ENCODE measurements at places on chromosomes 1 and 21.
A peak's percentile ranks its signal among the peaks of the same experiment; 100 is the strongest.

DNA sequence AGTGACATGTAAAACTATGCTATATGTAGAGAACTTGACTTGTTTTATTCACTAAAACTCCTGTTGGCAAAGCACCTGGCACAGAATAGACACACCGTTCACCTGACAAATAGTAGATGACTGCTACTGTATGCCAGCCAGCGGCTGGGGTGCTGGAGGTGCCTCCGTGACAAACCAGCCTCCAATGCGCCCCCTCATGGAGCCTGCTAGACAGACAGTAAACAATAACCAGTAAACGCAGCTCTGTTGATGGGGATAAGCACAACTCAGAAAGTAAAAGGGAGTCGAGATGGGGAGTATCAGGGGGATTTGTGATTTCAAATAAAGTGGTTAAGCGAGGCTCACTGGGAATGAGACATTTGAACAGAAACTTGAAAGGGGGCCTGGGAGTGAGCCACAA is 107.2 kb downstream of the PRDM2 start:
- DNase-seq = no peak

GRCh38 chr1:159282118-159282517 is 20.0 kb upstream of the FCER1A start:
- no peak for DNase-seq

DNA sequence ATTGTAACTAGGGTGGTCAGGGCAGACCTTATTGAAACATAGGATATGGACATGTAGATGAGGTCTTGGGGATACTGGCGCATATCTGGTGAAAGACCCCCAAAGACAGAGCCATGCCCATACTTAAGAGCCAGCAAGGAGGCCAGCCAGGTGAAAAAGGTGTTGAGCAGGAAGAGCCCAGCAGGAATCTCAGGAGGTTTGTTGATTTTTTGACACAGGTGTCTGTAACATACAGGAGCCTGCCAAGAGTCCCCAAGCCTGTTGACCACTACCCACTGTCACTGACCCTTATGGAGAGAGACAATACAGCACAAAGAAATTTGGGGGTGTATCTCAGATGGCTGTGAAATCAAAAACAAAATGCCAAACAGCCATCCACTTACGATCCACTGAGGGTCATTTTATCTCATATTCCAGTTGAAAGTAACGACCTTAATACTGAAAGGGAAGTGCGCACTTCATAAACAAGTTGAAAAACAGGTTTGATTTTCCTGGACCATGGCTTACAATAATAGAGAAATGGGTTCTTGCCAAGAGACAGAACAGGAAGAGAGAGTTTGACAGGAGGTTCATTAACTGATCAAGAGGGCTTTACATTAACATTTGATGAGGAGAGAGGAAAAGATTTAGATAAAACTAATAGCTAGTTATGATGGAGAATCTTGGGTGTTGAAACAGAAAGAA is 163.6 kb downstream of the GLUL start:
- DNase-seq = no peak

- DNase-seq = no peak
Measured at GRCh38 chr1:34378968-34379856, 202.5 kb downstream of the C1orf94 start.

- no peak for DNase-seq
Measured at GRCh38 chr1:181134543-181135436, 46.3 kb downstream of the IER5 start.

DNA sequence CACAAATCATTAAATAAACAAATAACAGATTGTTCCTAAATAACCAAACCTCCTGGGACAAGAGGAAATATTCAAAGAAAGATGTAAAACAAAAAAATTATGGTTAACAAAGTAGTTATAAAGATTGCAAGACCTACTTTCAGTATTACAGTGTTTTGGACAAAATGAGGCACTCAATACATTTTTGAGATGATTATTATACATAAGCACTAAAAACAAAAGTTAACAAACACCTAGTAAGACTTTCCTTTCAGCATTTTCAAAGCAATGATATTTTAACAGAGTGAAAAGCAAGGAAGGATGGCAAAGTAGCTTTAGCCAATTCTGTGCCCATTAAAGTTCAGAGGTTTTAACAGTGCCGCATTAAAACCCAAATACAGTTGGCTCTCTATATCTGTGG is 17.2 kb downstream of the OMA1 start:
- no peak for DNase-seq

GRCh38 chr1:204142032-204142974 is 9.5 kb downstream of the ETNK2 start:
- DNase-seq = no peak

DNA sequence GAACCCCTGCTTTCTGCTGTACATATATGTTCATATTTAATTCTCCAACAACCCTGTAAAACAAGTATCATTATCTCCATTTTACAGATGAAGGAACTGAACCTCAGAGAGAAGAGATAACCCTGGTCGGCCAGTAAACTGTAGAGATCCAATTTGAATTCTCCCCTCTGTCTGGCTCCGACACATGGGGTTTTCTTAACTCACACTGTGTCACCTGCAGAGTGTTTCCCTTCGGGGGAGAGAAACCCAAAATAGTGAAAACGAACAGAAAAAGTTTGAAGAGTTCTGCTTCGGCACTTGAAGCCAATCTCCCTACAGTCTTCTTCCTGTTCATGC is 17.4 kb upstream of the BCAR3 start:
- DNase-seq = no peak

DNA sequence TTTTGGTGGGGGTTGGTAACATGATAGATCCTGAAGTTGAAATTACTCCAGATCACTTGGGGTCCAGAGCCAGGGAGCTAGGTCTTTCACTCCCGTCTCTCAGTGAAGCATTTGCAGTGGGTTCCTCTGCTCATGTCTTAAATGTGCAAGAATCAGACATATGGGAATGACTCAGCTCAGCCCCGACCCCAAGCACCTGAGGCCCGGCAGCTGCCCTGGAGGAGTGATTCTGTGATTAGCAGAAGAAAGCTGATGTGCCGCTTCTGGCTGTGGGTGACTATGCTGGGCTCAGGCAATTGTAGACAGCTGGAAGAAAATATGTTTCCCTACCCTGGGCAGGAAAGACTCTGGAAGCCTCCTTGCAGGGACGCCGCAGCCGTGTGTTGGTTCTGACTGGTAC is 601.7 kb downstream of the NPHP4 start:
- no peak for DNase-seq

DNA sequence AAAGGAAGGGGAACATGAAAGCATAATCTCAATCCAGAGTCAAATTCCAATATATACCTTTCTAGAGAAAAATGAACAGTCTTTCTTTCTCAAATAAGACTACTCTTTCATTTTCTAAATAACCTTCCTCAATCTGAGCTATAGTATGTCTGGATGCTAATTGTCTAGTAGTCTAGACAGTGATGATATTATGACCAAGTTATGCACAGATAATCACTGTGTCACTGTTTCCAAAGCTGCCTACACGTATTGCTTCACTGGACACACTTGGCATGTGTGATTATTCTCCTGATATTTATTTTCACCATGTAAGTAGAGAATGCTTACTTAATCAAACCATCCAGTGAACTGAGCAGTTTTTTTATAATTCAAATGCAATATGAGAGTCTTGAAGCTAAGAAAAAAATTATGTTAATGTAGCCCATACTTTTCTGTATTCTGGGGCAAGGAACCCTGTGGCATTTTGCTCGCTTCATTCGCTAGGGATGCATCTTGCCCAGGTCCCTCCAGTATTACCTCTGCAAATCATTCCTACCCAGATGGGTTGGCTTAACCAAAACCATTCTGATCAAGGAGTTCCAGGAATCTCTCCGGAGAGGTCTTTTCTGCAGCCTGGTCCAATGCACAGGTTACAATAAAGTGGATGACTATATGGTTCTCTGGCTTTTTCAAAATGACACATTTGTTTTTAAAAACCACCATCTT is 303.1 kb upstream of the RUNX1 start:
- no peak for DNase-seq

DNA sequence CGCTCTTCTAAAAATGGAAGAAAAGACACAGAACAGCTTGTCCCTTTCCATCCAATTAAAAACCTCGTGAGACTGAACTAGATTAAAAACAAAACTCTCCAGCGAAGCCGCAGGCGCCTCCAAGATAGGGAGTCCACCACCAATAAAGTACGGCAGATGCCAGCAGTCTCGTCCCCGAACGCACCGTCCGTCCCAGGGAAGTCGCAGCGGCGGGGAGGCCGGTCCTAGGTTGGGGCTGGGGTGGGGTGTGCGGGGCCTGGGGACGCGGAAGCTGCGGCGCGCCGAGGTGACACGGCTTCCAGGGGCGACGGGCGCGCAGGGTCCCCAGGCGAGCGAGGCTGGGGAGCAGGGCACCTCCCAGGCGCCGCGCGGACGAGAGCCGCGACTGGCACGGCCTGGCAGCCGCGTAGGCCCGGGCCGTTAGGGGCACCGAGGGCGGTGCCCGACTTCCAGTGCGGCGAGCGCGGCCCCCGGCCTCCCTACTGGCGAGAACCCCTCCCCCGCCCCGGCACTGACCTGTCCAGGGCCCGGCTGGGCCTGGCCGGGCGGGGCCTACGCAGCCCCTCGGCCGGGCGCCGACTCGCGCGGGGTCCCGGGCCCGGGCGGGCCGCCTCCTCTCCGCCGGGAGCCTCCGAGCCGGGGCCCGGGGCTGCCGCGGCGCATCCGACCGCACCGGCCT is 28.3 kb upstream of the A3GALT2 start:
- DNase-seq = peak; percentile 12

- no peak for DNase-seq
Measured at GRCh38 chr1:5951846-5952410, 40.3 kb downstream of the NPHP4 start.

DNA sequence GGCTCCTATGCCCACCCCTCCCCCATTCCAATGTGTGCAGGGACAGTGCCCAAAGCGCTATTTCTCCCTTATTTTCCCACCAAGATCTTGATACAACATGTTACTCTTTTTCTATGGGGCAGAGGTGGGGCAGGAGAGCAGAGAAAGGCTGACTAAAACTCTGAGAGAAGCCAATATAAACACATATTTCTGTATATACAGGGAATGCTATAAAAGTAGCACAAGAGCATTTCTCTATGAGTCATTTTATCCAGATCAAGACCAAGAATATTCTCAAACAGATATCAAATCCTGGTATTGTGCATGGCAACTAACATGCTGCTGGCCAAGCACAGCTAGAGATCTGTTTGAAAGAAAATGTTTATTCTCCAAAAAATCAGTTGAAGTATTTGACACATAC is 7.3 kb downstream of the WDR26 start:
- no peak for DNase-seq

Data from stimulated activated CD4-positive, alpha-beta T cell treated with anti-CD3 and anti-CD28 coated beads, Interleukin-1b, Interleukin-23, amount 100 ng/mL, for 24 hours (primary cell).